Stimulated activated memory B cell treated with anti-CD40 and anti-IgM and Interleukin-4, amounts not matched to agents 10 μg/mL and 1 μg/mL and 100 μg/mL, for 72 hours (primary cell): ENCODE measurements at places on chromosomes 7 and 10.
A peak's percentile ranks its signal among the peaks of the same experiment; 100 is the strongest.

GRCh38 chr7:44703921-44704320 lies 44.7 kb upstream of the ZMIZ2 start:
- ATAC-seq = no peak

- ATAC-seq = no peak
Observed at GRCh38 chr10:113991091-113991860, 52.4 kb upstream of the ADRB1 start.

- no peak for ATAC-seq
Observed at GRCh38 chr10:18577823-18578685, 73.3 kb downstream of the NSUN6 start.

GRCh38 chr10:112761256-112761655 lies 188.8 kb upstream of the TCF7L2 start:
- ATAC-seq = no peak

DNA sequence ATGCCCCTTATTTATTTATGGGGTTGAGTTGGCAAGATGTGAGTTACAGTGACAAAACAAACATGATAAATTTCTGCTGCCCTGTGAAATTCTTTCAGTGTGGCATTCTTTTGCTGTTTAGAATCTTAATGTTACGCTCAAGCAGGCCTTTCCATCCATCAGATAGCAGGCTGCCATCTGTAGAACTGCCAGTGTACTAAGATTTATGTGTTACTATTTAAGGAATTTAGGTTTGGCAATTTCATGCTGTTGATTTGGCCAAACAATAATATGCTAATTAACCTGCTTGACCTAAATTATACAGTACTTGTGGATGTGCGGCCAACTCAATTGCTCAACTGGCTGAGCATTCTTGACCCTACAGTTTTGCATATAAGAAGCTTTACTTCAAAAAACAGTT lies 477.7 kb upstream of the TPK1 start:
- ATAC-seq = no peak

DNA sequence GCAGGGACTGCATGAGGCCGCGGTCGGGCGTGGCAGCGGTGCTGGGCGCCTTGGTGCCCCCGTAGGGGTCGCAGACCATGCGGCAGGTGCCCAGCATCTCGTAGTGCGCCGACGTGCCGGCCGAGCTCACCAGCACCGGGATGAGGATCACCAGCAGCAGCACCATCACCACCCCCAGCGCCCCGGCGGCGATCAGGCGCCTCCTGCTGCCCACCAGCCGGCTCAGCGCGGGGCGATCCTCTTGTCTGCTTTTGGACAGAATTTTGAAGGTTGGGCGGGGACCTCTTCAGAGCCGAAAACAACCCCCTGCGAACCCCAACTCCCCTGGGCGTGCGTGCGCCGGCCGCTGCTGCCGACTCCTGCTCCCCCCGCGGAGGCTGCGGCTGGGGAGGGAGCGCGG lies 779 bp downstream of the C1QL3 start:
- peak; percentile 29 for ATAC-seq

- no peak for ATAC-seq
Observed at GRCh38 chr10:93398528-93398927, 83.6 kb downstream of the MYOF start.

GRCh38 chr10:35456784-35457183 lies 120.5 kb downstream of the CCNY start:
- no peak for ATAC-seq

GRCh38 chr10:58023341-58024073 lies 244.2 kb downstream of the IPMK start:
- ATAC-seq = no peak

DNA sequence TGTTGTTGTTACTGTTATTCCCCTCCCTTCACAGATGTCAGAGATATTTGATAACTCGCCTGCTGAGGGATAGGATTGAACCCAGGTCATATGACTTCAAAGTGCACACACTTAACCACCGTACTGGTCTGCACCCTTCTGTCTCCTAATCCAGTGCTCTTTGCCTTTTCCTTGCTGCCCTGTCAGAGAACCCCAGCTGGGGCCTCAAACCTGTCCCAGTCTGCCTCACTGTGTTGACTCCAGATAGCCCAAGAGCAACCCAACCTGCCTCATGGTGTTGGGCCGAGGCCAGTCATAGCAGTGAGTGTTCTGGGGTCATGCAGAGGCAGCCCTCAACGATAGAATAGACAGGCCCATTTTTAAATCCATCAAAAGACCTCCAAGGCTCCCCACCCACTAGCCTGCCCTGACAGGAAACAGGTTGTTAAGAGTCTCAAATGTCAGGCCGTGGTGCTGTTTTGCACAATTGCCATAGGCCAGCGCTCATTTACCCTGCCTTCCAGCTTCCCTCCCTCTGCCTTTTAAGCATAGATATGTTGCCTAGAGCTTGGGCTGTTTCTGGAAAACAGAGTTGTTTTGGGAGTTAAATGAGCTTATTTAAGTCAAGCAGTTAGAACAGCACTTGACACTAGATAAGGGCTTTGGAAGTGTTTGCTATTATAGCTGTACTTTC lies 37.0 kb upstream of the PDCD4 start:
- ATAC-seq = no peak

GRCh38 chr7:37986908-37987330 lies 66.5 kb downstream of the EPDR1 start:
- ATAC-seq = no peak
